Activated gamma-delta T cell treated with Interleukin-2 at 50 U/mL for 16 hours (primary cell): ENCODE measurements at places on chromosomes 3 and 15.

GRCh38 chr15:85313339-85313738 is 67.1 kb upstream of the AKAP13 start:
- no peak for DNase-seq

- DNase-seq: no peak
Observed at GRCh38 chr3:19173945-19174344, 25.6 kb downstream of the KCNH8 start.

DNA sequence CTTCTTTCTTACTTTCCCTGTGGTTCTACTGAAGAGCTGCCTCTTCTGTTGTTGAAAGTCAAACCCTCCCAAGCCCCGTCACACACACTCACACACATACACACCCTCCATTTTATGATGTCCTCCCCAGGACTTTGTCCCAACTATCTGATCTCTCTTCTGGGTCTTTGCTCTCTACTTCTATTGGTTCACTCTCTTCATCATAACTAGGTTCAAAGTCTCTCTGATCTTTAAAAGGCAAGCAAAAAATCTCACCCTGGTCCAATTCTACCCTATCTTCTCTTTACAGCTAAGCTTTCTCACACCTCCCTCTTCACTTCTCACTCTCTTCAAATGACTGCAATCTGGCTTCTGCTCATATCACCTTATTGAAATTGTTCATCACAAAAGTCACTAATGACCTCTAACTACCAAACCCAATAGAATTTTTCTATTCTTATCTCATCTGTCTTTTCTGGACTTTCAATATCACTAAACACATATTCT is 34.8 kb downstream of the LRRFIP2 start:
- no peak for DNase-seq

GRCh38 chr3:14553871-14554270 is 13.7 kb upstream of the GRIP2 start:
- no peak for DNase-seq

DNA sequence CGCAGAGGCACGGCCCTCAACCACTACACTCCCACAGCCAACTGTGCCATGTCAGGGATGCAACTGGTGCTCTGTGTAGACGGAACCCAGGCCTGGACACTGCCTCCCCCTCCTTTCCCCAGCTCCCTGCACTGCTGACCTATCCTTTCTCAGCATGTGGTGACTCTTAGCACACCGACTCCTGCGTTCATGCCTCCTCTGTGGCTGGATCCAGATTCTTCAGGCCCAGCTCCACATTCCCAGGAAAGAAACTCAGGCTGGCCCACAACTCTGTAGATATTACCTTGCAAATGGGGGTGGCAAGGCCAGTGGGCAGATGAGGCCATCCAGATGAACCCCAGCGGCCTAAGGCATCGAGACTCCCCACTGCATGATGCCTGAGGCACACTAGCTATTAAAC is 272.7 kb downstream of the OCA2 start:
- no peak for DNase-seq

DNA sequence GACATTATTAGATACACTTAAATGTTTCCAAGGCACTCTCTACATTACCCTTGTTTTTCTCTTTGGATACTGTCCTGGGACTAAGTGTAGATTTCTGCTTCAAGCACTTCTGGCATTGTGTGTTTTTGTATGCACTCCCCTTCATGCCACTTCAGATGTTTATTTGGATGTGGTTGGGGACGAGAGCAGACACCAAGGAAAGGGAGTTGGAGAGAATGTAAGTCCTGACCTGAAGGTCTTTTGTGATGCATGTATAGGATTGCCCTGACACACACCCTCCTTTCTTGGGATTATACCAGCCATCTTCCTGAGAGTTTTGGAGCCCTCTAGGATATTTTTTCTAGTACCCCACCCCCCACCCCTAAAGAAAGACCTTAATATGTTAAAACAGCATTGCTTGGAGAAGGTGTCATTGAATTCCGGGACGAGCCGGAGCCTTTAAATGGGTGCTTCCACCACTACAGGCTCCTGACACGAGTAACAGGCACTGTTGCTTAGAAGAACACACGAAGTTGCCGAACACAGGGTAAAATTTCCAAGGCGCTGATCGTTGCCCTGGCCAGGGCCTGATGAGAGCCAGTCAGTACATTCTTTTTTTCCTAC is 22.7 kb downstream of the PSMD6 start:
- DNase-seq: no peak

- DNase-seq: no peak
Observed at GRCh38 chr15:85475317-85475701, 94.9 kb downstream of the AKAP13 start.

- DNase-seq: no peak
Observed at GRCh38 chr3:14141144-14141543, 16.3 kb downstream of the TMEM43 start.

DNA sequence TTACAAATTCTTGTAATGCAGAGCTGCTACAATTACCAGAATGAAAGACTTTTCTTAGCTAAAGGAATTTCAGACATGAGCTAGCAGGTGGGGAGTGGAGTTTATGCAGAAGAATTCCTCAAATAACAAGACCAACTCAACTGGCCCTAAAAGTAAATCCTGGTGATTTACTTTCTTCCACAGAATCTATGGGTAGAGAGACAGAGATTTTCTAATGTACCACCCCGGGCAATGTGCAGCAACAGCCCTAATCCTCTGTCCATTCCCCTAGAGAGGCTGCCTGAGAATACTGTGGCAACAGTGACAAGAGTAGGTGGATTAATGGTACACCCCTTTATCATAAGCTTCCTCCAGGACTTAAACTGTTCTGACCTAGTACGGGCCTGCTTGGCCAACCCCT is 55.2 kb downstream of the AQR start:
- no peak for DNase-seq

GRCh38 chr15:89115547-89115946 is 27.3 kb downstream of the ABHD2 start:
- DNase-seq: no peak

DNA sequence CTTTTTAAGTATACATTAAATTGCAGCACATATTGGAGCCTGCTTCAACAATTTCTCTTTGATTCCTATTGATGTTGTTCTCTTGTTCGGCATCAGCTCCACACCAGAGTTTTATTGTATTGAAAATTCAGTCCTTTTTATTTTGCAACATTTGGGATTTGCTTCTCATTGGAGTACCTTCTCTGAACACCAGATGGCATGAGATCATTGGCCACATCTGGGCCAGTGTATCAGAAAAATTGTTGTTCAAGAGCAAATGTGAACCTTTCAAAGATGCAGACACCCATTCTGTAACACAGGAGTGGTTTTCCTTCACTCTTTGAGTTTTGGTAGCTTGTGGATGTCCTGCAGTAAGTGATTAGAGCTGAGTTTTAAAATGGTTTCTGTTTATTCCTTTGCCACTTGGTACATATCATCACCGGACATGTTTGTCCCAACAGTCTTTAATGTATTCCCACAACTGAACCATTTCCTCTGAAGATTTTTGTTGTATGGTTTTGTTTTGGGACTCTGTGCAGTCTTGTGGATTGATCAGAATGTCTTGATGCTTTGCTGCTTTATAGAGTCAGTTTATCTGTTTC is 96.1 kb downstream of the MCTP2 start:
- DNase-seq: no peak

GRCh38 chr3:127607675-127608361 is 9.6 kb downstream of the MCM2 start:
- DNase-seq: no peak

DNA sequence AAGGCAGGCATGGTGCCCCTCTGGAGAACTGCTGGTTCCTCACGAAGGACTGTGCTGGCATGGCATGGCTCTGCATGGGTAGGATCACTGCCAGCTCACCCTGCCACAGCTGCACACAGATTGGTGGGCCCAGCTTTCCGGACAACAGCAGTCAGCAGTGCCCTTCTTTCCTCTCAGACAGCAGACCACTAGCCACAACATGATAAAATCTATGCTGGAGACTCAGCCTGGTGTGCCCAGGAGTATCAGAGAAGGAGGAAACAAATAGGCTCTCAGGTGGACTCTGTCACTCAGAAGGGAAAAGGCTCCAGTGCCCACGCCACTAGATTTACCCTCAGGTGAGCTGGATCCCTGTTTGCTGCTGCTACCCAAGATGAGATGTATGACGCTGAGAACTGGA is 4.9 kb downstream of the NMNAT3 start:
- DNase-seq: no peak

DNA sequence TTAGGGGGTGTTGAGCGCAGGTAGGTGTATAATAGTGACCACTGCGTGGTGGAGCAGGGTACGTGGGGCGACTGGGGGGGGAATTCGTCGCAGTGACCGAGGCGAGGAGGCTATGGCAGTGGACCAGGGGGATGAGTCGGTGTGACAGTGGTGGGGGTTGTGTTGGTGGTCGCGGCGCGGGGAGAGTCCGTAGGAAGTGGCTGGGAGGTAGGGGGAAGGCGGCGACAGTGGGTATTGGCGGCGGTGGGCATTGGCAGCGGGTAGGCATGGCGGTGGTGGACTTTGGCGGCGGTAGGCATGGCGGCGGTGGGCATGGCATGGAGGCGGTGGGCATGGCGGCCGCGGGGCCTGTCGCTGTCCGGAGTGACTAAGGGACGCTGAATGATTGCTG is 739 bp downstream of the SNRPN start:
- peak; percentile 20 for DNase-seq

- no peak for DNase-seq
Observed at GRCh38 chr3:37221407-37221806, 47.0 kb upstream of the LRRFIP2 start.

DNA sequence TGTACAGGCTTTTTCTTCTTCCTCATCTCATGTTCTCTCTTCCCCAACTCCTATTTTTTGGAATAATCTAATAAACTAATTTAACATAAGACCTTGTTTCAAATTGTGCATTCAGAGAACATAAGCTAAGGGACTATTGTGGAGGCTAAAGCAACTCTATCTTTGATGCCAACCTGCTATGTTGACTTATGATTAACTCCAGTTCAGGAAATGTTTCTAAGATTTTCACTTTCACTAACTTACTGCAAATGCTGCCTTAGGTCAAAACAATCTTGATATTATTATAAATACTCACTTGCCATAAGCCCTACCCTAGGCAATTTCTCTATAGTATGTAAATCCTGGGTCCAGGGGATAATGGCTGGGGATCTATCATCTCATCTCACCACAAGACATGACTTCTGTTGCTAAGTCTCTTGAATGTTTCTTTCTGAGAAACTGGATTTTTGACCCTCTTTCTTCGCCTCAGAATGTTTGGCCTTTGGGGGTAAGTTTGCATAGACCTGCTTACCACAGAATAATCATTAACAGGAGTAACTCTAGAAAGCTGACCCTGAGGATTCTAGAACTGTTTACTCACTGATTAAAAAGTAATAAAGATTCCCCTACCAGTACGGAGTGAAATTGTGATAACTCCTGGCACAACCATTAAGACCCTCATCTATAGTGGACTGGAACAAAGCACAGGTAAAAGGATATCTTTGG is 768.1 kb downstream of the GBE1 start:
- DNase-seq: no peak

DNA sequence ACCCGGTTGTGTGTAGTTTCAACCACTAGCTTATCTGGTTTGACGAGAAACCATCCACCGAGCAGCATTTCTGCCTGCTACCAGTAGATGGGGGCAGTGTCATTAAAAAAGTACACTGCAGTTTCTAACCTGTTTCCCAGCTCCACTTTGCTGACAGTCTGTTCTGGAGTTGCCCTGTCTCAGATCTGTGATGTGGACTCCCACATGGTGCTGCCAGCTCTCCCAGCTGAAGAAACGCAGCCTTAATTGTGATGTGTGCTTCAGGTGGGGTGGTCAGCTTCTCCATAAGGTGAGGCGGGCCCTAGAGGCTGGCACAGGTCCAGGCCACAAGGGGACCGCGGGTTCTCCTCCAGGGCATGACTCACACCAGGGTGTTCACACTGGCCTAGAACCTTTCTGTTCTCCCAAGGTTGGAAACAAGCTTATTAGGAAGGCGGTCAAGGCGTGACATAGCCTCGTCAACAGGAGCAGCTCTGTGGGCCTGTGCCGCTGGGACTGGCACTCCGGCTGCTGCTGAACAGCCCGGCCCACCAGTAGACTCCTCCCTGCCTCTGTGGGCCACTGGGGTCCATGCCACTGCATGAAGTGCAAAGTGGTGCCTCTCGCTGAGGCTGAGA is 2.9 kb upstream of the FAM43A start:
- DNase-seq: peak; percentile 60

DNA sequence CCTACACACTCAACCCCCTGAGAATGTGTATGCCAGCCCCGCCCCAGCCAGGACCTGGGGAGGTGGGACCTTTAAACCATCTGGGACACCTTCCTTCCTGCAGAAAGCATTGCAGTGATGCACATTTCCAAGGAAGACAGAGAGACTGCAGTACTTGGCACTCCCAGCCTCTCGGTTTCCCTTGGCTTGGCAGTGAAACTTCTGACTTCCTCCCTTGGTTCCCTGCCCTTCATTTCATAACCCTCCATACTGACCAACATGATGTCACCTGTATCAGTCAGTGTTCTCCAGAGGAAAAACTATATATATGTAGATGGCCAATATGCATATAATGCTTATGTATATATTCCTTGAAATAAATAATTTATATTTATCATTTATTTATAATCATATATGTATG is 103.2 kb downstream of the SST start:
- DNase-seq: no peak

GRCh38 chr3:4334548-4334947 is 31.4 kb downstream of the SETMAR start:
- no peak for DNase-seq

DNA sequence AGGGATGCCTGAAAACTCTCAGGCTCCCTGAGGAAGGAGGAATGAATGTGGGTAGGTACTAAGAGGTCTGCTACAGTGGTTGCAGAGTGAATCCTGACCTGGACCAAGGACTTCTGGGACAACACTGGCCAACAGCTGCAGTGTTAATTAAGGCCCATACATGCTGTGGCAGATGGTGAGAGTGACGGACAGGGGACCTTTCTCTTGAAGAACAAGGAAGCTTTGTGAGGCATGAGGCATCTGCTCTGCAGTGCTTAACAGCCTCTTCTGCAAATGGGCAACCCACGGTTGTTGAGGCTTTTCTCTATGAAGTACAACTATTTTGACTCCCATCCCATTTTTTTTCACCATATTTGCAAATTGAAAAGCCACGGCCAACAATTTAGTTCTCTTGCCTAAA is 26.6 kb upstream of the ACAN start:
- no peak for DNase-seq

DNA sequence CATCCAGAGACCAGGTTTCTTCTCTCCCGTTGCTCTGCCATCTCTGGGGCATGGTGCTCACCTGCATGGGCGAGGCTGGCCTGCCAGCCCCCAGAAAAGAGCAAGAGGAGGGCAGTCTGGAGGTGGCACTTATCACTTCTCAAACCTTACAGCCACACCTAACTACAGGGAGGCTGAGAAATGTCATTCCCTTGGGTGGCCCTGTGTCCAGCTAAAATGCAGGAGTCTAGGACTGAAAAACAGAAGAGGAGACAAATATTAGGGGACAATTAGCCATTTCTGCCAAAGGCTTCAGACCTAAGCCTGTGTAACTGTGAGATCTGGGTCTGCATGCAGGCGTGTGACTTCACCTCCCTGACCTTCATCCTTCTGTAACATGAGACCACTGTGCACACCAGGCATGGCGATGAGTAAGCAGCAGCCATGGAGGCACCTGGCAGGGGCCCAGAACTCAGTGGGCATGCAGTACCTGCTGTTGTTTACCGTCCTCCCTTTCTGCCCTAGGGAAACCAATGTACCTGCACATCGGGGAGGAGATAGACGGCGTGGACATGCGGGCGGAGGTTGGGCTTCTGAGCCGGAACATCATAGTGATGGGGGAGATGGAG is 83.4 kb downstream of the MESD start:
- no peak for DNase-seq
